ENCODE measurements at places on chromosomes 12 and 14.

GRCh38 chr14:90428676-90429075 is 31.8 kb downstream of the CALM1 start:
- no peak for DNase-seq

- DNase-seq: no peak
Measured at GRCh38 chr12:106327309-106327869, 24.9 kb downstream of the TCP11L2 start.

DNA sequence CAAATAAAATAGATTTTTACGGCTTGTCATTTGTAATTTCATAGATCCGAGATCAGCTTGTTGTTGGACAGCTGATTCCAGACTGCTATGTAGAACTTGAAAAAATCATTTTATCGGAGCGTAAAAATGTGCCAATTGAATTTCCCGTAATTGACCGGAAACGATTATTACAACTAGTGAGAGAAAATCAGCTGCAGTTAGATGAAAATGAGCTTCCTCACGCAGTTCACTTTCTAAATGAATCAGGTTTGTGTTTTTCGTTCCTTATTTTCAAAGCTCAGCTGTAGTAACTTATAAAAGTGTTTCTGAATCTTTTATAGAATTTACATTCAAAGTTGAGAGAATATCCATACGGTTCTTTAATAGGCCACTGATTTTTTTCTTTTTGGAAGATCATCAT is 89.1 kb downstream of the LRRK2 start:
- no peak for DNase-seq

GRCh38 chr14:103541709-103542604 is 13.0 kb downstream of the TRMT61A start:
- no peak for DNase-seq

- no peak for DNase-seq
Measured at GRCh38 chr12:1318327-1319031, 275.9 kb downstream of the FBXL14 start.

GRCh38 chr12:122850695-122851350 is 15.6 kb downstream of the HIP1R start:
- no peak for DNase-seq

DNA sequence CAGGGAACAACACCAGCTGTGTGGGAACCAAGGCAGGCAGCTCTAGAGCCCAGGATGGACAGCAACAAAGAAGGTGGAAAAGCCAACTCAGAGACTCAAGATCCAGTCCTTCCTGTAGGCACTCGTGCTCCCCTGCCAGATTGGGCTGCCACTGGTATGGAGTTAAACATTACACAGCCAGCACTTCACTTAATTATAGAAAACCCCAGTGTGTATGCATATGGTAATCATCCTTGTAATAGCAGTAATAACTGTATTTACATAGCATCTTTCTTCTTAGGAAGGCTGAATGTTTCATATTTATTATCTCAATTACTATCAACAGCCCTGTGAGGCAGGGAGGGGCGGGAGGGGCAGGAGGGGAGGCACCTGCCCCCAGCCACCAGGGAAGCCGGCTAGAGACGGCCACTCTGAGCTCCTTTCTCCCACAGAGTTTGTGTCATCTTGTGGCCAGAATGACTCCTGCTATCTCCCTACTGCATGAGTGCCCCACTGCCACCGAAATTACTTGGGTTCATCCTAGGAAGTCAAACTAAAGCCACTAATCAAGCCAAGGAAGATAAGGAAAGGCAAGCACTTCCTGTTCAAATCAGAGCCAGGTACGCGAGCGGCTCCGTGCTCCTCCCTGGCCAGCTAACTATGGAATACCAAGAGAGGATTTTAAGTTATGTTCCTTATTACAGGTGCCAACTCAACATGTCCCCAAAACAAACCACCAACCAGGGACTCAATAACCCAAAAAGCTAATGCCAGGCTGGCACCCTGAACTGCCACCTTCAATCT is 15.7 kb upstream of the RAB35 start:
- DNase-seq: no peak

- DNase-seq: no peak
Measured at GRCh38 chr12:87794854-87795253, 234.3 kb downstream of the C12orf50 start.

GRCh38 chr14:93685121-93685895 is 103.0 kb downstream of the PRIMA1 start:
- DNase-seq: no peak

- DNase-seq: no peak
Measured at GRCh38 chr12:6340745-6341416, 995 bp downstream of the TNFRSF1A start.

DNA sequence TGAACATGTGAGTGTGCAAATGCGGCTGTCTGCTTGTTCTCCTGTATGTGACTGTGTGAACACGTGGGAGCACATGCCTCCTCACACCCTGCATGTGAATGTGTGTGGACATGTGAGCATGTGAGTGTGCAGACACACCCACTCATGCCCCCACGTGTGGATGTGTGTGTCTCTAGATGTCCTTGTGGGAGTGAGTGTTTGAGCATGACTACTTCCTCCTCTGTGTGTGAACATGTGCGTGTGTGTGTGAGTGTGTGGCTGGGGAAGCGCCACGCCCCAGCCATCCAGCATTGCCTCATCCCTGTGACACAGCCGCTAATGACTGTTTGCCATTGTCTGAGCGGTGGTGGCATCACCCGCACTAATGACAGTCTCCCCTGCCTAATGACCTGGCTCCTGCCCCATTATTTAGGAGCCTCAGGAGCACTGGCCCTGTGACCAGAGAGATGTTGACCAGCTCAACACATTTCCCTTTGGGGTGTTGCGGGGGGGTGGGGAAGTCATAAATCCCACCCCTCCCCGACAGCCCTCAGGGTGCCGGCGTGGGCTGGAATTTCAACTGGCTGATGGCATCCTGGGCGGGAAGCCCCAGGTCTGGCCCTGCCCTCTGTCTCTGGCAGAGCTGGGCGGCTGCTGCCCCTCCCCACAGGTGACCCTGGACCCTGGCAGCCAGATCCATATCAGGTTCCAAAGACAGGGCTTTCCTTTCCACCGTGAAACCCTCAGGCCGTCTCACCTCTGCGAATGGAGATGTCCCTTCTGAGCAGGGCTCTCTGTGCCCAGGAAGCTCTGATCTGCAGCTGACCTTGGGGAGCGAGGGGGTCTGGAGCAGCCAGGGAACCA is 11.5 kb upstream of the KRT80 start:
- no peak for DNase-seq

DNA sequence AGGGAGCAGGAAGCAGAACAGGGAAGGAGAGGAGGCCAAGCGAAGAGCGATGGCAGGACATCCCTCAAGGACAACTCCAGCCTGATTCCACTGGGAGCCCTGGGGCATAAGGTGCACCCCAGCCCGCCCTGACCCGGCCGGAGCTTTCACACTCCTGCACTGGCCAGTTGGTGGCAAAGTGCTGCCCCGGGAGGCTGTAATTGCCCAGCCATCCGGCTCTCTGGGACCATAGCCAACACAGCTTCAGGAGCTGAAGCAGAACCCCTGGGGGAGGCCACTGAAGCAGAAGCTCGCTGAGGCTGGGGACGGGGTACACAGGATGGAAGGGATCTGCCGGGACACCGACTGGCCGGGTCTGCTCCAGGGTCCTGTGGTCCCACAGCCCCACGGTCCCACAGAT is 41.9 kb upstream of the BEGAIN start:
- no peak for DNase-seq

GRCh38 chr12:116833474-116833873 is 47.8 kb downstream of the HRK start:
- no peak for DNase-seq

- DNase-seq: no peak
Measured at GRCh38 chr14:94953541-94954260, 183.8 kb upstream of the GSC start.

DNA sequence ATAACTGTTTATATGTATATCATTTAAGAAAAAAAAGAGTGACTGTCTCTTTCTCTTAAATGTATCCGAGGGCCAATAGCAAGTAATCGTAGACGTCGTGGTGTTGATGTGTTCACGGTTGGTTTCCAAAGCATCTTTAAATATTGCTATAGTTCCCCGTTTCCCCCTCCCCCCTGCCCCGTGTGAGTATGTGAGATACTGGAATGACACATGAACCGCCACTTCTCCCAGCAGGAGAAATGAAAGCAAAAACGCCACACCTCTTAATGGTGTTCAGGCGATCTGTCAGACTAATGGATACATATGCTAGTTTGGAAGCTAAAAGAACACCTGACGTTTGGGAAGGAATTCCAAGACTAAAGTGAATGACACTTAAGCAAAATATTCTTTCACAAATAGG is 258.3 kb downstream of the FOXN3 start:
- DNase-seq: no peak

DNA sequence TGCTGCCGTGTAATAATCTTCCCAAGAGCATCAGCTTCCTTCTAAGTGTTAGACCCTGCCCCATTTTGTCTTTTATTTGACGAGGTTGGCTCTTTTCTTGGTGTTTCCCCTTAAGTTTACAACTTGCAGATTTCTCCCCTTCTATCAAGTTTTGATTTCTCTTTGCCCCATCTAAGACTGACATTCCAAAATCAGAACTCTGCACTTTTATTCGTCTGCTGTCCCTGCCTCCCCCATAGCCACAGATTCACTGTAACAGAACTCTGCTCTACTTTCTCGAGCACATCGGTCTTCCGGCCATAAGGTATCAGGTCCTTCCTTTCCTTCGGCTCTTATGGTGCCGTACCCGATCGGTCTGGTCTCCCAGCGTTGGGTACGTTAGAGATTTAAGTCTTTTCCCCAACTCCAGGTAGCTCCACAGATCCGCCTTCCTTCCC is 563 bp downstream of the DCP1B start:
- no peak for DNase-seq

DNA sequence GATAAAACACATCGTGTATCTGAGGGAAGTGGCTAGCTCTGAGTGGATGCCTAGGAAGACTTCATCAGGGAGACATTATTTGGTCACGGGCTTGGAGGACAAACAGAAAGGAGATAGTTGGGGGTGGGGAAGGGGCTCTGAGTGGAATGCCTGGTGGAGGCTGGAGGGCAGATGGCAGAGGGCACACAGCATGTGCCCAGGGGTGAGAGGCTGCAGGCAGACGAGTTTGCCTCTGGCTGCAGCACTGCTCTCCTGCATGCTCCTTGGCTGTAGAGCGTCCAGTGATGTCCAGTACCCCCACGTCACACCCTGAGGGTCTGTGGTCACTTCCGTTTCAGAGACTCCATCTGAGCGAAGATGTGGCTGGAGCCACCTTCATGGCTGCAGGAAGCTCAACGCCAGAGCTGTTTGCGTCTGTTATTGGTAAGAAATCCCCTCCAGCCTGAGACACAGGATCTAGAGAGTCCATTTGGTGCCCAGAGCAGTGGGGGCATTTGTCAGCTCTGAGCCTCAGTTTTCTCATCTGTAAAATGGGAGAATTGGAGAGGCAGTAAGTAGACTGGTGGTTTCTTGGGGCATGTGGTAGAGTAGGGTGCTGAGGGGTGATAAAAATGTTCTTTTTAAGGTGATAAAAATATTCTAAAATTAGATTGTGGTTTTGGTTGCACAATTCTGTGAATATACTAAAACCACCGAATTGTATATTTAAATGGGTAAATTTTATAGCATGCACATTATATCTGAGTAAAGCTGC is 71.7 kb upstream of the RIN3 start:
- DNase-seq: no peak

DNA sequence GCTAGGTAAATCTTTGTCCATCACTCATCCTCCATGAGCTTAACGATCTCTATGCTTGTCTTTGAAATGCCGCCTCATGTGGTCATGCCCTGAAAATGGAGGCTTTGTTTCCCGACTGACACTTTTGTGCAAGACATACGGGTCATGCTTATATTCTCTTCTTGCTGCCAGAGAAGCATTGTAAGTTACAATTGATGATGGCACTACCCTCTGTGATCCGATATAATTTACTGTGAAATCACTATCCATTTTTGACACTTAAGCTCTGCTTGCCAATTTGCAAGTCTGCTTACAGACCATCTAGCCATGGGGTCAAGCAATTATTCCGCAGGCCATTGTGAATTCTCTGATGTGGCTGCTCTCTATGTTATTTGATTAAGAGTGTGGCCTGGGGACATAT is 650.0 kb downstream of the FLRT2 start:
- DNase-seq: no peak

GRCh38 chr12:31353750-31354708 is 28.1 kb upstream of the SINHCAF start:
- DNase-seq: no peak

GRCh38 chr12:57602544-57602943 is 2.1 kb upstream of the DTX3 start:
- DNase-seq: no peak

GRCh38 chr12:27305673-27306456 is 26.8 kb upstream of the BMAL2 start:
- no peak for DNase-seq

DNA sequence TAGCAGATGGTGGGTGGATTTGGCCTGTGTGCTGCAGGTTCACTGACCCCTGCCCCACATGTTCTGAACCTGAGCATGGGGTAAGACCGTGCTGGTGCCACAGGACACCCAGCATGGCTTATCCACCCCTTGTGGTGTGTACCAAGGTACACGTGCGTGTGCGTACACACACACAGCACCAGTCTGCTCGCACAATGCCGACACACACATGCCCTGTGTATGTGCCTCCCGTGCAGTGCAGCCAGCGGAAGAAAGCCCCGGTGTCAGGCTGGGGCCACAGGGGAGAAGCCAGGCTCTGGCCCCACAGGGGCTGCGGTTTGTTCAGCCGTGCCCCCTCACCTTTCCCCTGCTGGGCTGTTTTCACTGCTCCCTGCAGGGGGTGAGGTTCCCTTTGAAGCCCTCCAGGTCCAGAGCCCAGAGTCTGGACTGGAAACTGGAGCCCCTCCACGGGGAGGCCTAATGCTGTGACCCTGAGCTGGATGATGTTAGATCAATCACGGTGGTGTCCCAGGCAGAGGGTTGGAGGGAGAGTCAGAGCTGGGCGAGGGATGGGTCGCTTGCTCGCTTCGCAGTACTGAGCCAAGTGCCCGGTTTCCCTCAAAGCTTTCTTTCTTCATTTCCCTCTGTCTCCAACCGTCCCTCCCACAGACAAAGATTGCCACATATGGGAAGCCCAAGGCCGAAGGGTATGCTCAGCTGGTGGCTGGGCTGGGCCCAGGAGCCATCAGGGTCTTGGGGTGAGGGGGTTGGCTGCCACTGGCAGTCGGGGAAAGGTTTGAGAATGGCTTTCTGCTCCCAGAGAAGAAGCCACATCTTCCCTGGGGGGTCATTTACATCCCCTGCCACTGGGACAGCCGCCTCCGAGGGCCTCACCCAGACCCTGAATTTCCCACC is 6.2 kb downstream of the DTX1 start:
- no peak for DNase-seq

DNA sequence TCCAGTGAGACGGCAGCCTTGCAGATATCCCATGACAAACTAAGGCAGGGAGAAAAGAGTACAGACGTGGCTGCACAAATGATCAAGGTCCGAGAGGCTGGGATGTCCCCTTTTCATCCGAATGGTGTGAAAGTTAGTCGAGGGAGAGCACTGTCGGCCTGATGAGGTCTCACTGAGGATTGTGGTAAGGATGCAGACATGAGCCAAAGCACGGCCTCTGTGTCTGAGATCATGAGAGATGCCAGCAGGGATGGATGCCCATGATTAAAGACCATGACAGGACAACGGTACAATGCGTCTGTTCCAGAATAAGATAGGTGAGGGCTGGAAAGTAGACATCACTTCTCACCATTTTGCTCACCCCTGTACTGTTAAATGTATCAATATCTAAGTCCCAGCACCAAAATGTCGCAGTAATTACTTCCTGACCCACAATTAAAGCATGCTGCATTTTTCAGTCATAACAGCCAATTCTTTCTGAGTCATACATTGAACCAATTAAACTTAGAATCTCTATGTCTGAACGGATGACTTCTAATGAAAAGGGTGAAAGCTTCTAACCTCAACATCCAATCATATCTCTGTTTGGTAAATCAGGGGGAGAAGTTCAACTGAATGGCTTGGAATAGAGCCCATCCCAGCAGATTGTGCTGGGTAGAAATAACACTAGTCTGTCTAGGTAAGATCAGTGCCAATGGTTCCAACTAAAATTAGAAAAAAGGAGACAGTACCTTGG is 249.6 kb upstream of the SOX5 start:
- no peak for DNase-seq
